ENCODE measurements at places on chromosomes 2 and 18.

DNA sequence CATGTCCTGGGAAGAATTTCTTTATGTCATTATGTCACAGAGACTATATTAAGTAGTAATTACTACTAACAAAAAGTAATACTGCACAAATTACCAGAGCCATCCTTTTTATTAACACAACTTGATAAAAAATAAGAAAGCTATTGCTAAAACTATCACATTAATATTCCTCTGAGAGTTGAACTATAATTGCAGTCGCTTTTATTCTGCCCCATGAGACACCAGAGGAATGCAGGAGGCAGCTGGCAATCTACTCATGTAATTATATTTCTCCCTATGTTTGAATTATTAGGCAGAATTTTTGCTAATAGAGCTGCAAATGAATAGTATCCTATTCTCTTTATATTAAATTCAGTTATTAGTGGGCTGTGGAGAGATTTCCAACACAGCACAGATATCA lies 220.7 kb downstream of the LRRTM4 start:
- no peak for DNase-seq

GRCh38 chr2:239950144-239951128 lies 74.7 kb downstream of the NDUFA10 start:
- no peak for DNase-seq

GRCh38 chr2:41999592-42000281 lies 48.1 kb upstream of the PKDCC start:
- DNase-seq: no peak

DNA sequence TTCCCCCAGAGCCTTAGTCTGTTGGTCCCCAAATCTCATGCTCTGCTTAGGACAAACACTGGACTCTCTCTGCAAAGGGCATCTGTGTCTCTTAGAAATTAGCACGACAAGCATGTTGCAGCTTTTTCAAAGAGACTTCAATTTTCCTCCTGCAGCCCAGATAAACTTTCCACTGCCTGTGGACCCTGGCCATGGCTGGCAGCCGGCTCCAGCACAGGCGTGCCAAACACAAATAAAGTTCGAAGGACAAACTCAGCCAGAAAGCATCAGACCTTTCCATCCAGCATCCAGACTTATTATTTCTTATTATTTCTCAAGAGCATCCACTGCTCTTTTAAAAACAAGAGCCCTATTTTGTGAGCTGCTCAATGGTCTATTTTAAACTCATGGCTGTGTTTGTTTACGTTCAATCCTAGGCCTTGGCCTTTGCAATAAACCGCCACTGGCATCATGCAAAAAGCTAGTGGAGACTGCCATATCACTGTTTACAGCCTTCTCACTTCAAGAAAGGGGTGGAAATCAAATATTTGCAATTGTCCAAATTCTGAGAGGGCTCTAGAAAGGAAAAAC lies 300.8 kb downstream of the BCL11A start:
- no peak for DNase-seq

DNA sequence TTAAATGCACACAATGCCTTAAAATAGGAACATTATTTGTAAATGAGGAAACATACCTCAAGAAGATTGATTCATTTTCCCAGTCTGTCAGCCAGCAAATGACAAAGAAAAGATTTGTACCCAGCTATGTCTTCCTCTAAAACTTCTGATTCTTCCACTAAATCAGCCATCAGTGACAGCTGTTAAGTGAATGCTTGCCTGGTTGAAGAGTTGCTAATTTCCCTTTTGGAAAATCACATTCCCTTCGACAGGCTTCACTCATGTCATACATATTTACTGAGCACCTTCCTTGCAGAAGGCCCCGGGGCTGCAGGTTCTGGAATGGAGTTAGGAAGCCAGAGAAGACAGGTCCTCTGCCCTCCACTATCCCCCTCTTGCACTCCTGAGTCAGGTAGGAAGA lies 112.0 kb upstream of the SLC66A3 start:
- no peak for DNase-seq

Measured in D721Med (cell line).